ENCODE measurements at places on chromosomes 3 and 15.

DNA sequence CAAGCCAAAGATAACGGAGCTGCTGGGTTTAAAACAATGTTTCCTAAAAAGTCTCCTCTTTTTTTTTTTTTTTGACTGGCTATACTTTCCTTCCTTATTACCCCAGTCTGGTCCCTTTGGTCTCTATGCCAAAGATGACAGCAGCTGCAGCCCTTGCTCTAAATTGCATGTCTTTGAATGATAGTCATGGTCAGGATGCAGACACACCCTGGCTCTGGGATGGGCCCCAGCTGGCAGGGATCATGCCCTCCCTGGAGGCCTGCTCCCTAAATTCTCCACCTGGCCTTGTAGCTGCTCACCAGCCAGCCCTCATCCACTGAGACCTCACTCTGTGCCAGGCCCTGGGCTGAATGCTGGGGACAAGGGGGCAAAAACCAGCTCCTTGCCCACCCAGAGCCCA lies 95.8 kb downstream of the MESD start:
- DNase-seq, result no peak

- no peak for DNase-seq
Observed at GRCh38 chr3:57582474-57583168, 14.5 kb downstream of the ARF4 start.

DNA sequence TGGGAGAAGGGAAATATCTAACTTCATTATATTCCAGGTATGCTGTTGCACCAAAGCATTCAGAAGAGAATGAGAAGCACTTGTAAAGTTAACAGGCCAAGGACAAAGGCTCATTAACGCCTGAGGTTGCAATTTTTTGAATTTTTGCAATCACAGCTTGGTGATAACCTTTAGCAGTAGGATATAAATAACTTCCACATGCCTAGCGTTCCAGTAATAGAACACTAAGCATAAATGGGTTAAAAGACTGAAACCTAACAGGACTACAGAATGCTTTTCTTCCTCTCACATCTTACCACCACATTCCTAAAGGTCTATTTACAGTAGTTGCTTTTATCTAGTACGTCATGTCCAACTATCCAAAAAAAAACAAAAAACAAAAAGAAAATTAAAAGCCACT lies 57.4 kb upstream of the IMPG2 start:
- DNase-seq, result no peak

GRCh38 chr15:64223882-64224281 lies 61.1 kb upstream of the PPIB start:
- no peak for DNase-seq

DNA sequence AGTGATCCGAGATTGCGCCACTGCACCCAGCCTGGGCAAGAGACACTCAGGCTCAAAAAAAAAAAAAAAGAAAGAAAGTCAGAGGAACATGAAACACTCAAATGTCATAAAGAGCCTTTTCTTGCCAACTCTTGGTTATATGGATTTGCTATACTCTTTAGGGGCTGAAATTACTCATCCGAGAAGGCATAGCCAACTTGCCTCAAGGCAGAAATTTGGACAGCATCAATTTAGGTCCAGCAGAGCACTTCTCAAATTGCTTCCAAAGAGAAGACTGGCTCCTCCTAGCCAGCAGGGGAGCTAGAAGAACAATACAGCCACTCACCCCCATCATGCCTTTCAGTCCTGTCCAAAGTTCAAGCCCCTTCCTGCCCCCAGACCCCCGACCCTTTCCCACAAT lies 43.8 kb downstream of the OSBPL10 start:
- no peak for DNase-seq

DNA sequence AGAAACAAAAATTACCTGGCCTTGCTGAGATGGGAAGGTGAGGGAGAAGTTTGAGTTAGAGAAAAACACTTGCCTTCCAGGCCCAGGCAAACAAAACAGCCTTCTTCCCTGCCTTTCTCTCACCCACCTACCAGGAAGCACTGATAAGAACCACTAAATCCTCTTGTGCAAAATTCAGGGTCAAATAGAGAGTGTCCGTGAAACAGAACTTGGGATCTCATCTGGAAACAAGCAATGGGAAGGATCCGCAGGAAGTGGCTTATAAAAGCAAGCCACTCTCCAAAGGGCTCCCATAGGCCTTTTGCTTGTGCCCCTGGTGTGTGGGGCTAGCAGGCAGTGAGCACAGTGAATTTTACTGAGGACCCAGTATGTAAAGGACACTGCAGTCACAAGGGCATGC lies 11.0 kb downstream of the ADAMTS9 start:
- DNase-seq, result no peak

DNA sequence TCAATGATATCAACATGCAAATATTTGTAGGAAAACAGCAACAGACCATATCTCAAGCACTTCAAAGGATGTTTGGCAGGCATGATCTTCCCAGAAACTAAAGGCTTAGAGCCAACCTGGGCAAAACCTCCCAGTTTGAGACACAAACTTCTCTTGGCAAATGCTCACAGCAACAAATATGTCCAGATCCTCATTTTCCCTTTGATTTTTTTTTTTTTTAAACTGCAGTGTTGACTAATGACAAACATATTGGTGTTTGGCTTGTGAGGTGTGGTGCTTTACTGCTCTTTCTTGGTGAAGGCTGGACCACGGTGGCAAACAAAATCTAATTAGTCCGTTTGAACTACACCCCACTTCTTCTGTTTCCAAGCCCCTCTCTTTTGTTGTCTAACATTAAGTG lies 87.2 kb downstream of the EBLN2 start:
- no peak for DNase-seq

GRCh38 chr15:70062321-70062956 lies 35.3 kb downstream of the TLE3 start:
- no peak for DNase-seq

- no peak for DNase-seq
Observed at GRCh38 chr3:12300137-12300536, 11.3 kb downstream of the PPARG start.

GRCh38 chr3:49674497-49674983 lies 389 bp downstream of the APEH start:
- no peak for DNase-seq

DNA sequence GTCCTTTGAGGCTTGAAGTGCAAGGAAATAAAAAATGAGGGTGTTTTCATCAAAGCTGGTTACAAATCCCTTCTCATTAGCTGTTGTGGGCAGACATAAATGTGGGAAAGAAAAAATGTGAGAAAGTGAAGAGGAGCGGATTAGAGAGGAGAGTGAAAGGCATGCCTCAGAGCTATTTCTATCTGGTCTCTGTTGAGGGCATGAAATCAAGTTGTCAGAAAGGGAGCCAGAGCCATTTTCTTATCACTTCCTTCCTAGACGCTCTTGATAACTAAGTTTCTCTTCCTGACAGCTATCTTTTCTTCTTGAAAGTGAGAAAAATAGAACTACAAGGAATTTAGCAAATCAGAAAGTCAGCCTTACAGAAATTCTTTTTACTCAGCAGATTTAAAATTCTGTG lies 20.8 kb upstream of the CAPN3 start:
- DNase-seq, result no peak

DNA sequence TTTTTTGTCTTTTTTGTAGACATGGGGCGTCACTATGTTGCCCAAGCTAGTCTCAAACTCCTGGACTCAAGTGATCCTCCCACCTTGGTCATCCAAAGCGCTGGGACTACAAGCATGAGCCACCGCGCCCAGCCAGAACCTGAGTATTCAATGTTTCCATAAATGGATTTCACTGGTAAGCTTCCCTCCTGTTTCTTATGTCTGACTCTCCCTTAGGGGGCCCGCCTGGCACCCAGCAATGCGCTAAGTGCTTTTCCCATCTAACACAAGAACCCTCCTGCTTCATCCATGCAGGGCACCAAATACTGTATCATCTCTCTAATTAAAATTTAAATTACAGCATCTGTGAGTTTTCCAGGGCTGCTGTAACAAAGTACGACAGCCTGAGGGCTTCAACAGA lies 44.9 kb downstream of the KLF15 start:
- no peak for DNase-seq

DNA sequence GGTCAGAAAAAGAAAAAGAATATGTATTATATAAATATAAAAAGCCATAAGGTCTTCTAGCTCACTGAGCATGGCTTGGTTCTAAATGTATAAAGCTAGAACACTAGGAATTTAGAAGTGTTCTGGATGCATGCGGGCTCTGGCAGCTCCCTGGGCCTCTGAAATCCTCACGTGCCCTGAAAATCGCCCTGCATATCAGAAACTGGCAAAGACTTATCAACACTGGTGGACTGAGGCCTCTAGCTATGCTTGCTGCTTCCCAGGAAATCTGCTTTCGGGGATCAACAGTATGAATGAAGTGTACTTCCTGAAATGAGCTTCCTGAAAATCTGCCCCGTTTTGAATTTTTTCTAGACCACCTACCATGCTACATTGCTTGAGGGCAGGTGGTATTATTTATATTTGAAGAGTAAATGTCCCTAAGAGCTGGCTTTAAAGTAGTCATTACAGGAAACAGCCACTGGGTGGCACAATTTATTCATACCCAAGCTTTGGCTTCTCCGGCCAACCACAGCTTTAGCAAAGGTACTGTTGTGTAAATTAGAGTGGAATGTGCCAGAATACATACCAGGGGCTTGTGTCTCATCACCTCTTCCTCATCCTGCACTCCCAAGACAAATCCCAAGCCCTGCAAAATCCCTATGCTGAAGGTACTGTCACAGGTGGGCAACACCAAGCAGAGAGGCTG lies 17.7 kb downstream of the CRTAP start:
- peak; percentile 16 for DNase-seq

DNA sequence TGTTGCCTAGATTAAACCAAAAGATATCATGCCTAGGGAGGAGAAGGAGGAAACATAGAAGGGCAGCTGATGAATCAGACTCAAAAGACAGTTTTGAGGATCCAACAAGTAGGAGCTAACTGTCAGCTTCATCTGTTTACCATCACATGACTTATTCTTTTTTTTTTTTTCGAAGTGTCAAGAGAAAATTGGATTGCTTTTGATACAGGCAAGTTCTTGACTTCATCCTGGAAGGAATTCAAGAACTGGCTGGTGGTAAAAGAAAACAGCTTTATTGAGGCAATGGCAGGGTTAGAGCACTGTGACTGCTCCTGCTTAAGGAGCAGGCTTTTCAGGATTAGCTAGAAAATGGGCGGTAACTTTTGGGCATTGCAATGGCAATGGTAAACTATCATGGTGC lies 227.5 kb upstream of the KCNMB2 start:
- no peak for DNase-seq

DNA sequence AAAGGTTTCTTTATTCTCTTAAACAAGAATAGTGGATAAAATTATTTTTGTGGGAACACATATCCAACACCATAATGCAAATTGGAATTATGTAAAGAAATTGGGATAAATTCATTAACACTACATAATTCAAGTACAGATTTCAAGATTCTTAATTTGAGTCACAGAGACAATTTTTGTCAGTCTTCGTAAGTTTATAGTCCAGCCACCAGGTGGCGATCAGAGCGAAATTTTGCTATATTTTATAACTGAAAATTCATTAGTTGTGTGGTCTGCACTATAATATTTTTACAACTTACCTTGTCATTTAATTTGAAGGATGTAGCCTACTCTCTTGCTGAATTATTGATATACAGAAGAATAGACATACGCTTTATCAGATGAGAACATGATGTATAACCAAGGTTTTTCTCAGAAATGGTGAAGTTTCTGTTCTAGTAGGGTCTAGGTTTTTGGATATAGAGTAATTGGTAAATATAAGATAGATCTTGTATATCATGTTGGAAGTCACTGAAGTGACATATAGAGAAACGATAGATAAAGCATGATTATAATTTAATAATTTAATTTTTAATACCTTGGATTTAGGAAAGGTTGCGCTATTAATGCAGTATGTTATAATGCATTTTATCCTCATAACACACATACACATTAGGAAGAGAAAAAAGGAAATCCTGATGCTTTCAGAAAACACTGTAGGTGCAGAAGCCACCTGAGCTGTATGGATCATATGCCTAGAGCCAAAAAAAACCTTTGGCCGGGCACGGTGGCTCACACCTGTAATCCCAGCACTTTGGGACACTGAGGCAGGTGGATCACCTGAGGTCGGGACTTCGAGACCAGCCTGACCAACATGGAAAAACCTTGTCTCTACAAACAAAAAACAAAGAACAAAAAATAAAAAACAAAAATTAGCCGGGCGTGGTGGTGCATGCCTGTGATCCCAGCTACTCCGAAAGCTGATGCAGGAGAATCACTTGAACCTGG lies 31.7 kb downstream of the PLSCR4 start:
- peak; percentile 18 for DNase-seq

Measured in stimulated activated CD4-positive, alpha-beta T cell treated with anti-CD3 and anti-CD28 coated beads, Interleukin-1b, Interleukin-23, amount 100 ng/mL, for 24 hours (primary cell).